ENCODE measurements at places on chromosomes 16 and 17.
A peak's percentile ranks its signal among the peaks of the same experiment; 100 is the strongest.

DNA sequence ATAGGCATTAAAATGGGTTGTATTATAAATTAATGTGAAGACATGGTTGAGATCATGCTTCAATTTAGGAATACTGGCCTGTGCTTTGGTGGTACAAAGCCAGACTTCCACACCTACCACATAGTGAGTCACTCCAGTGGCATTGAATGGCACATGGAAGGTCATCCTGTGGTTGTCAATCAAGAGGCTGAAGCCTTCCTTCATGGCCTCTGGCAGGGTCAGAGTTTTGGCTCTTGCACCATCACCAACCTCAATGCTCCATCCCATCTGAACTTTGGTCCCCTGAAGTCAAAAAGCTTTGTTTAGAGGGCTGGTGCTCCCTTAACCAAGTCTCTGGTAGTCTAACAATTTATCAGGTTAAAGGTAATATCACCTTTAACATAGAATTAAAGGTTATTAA, 6.1 kb downstream of the ZP2 start:
- DNase-seq: no peak

DNA sequence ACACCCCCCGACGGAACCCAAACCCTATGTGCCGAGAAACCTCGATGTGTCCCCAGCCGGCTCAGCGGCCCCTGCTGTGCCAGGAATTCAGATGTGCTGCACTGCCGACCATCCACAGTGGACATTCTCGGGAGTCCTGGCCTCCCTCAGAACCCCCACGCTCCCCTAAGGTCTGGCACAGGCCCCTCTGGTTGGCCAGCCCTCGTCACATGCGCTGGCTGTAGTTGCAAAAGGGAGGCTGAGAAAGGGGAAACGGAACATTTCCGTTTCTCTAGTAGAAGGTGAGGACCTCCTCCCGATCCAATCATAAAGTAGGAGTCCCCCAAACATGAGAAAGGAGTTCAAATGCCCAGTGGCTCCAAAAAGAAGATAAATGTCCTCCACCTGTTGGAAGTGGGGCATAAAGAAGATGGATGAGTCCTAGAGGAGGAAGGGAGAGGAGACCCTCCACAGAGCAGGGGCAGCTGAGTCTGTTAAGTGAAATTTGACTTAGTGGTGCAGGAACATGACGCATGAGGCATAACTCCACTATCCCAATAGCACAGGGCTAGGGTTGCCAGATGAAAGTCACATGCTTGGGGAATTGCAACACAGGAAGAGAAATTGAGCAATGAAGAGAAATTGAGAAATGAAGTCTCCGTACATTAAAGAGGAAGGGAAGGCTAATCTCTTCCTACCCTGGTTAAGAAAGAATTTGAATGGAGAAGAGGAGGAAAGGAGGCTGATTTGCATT, 49.3 kb upstream of the WSB1 start:
- DNase-seq: peak; percentile 48

DNA sequence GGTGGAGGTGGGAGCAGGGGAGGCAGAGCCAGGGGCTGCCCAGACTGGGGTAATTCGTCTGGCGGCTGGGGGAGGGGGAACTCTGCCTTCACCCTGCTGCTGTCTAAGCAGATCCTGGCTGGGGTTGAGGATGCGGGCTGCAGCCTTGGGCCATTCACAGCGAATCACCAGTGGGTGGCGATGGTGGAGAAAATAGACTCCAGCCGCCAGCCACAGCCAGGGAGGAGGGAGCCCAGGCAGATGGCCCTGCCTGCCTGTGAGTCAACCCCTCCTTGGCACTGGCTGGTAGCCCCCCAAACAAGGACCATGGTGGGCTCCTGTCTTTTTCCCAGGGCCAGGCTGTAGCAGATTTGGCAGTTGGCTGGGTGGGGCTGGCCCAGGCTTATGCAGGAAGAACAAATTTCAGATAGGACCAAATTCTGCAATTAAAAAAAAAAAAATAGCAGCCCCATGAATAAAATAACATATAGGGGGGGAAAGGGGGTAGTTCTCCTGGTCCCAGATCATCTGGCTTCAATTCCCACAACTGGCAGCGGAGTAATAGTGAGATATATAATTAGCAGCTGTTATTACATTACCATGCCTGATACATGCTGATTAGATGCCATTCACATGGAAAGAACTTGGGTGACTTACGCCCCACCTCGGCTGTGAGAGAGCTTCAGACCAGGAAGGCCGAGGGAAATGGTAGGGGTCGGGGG, 41.5 kb upstream of the CDH5 start:
- peak; percentile 78 for DNase-seq

DNA sequence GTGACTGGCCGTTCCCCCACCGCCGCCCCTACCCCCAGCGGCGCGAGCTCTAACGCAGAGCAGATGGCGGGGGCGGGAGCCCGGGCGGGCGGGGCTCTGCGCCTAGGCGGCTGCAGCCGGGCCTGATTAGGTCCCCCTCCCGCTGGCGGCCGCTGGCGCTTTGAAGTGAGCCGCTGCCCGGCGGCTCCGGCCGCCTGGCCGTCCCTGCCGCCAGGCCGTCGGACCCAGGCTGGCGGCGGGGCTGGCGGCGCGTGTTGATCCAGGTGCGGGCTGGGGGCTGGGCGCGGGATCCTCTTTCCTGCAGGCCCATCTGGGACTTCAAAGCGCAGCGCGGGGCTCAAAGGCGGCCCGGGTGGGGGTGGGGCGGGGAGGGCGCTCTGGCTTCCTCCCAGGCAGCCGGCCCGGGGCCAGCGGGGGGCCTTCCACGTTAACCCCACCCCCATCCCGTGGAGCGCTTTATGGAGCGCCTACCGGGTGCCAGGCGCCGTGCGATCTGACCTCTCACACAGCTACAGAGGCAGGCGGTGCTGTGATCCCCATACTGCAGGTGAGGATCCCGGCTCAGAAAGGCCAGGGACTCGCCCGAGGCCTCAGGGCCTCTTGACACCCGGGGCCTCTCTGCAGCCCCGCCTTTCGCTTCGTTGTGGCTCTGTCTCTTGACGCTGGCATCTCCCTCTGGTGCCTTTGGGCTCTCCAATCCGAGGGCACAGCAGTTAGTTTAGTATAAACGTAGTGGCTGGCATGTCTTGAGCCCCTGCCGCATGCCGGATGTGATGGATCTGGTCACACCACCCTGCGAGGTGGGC, 80.0 kb upstream of the NKD1 start:
- DNase-seq: peak; percentile 85

DNA sequence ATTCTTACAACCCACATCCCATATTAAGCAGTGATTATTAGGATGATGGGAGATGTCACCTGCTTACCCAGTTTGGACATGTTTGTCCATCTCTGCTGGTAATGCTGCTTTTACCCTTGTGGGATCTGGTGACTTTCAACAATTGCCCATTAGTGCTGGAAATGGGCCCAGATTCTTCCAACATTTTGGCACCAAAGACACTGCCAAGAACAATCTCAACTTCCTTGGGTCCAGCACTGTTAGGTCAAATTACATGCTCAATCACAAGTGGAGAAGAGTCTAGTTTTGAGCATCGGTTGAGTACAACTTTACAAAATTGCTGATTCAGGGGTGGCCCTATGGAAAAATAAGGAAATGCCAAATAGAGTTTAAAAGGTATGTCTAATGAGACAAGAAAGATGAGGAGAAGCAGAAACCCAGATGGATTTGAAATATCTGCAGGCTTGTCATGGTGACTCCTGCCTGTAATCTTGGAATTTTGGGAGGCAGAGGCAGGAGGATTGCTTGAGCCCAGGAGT, 13.0 kb upstream of the ZFP3 start:
- DNase-seq: no peak

DNA sequence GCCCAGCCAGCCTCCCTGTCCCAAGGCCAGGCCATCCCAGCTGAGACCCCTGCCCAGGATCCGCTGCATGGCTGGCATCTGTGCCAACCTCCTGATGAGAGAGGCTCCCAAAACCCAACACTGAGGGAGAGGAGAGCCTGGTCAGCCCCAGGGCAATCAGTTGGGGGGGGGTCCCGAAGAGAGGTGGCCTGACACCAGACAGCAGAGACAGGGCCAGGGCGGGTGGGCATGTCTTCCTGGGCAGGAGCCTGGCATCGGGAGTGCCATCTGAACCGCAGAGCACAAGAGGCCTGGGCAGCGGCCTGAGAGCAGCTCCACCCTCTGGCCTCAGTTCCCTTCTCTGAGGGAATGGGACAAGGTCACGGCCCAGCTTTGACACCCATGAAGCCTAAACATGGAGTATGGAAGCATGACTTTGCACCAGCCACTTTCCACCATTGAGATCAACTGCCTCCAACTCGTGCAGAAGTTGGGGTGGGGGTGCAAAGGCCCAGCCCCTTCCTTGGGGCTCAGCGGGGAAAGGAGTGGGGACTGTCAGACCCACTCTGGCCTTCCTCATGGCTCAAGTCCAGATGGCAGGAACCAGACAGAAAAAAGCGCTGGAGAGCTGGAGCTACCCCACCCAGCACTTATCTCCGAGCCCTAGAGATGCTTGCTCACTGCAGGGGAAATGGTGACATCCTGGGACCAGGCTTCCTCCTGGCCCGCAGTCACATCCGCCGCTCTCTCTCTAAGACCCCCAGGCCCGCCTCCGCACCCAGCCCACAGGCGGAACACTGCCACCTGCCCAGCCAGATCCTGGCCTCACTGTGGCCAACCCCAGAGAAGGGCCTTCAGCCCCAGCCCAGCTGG, 9.7 kb downstream of the RHBDF2 start:
- DNase-seq: no peak

GRCh38 chr17:81922566-81923301, 4.8 kb upstream of the SIRT7 start:
- DNase-seq: no peak

GRCh38 chr17:55224746-55225145, 40.0 kb upstream of the HLF start:
- DNase-seq: no peak
